Iris pigment epithelial cell (primary cell): ENCODE measurements at places on chromosomes 7 and 10.

DNA sequence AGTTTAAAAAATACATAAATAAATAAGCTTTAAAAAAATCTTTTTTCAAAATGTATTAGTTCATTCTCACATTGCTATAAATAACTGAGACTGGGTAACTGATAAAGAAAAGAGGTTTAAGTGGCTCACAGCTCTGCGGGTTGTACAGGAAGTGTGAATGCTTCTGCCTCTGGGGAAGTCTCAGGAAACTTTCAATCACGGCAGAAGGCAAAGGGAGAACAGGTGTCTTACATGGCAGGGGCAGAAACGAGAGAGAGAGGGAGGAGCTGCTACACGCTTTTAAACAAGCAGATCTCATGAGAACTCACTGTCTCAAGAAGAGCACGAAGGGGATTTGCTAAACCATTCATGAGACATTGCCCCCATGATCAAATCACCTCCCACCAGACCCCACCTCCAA, 114.6 kb downstream of the DNAJC1 start:
- DNase-seq: no peak

DNA sequence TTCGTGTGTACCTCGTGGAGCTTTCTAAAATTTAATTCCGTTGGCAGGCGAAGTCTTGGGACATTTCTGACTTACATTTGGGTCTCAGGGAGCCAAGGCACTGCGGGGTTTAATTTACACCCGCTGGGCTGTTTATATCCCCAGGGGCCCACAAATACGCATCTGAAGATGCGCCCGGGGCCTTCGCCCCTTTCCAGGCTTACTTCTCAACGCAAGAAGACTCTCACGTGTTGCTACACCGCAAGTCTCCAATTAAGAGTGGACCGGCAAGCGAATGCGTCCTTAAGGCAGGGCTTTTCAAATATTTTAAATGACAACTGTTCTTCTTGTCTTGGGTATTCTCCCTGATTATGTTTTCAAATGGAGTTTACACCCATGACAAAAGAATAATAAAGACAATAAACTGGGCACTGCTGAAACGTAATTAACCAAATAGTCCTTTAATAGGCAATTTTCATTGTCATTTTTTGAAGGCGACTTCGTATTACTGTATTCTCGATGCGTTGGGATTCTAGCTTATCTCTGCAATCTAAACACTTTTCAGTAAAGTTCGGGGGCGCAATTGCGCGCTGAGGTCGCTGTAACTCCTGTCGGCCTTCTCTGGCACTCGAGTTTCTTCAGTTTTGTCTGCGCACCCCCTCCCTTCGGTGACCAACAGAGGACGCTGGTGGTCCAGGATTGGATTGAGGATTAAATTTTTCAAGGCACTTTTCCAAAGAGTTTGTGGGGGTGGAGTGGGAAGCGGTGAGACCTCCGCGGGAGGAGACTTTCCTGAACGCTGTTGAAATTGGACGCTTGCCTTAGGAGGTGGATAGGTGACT, 837 bp upstream of the IGFBP3 start:
- DNase-seq: peak; percentile 81

DNA sequence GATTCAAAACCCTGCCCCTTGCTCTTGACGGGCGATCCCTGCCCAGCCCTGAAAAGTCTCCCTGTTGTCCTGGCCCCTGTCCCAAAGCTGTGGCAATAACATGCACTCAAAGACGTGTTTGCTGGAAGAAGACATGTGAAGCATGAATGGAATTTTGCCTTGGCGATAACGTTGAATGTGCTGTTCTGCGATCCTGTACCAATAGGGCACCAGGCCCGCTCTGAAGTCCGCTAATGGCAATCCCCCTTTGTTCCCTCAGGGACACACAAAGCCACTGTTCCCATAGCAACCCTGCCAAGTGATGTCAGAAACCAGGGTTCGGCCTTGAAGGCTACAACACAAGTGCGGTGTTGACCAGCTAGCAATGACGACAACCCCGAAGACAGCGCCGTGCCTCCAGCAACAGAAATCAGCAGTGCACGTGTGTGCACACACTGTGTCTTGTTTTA, 284.6 kb downstream of the KLF6 start:
- peak; percentile 98 for DNase-seq

GRCh38 chr7:120609136-120609753, 248.7 kb downstream of the TSPAN12 start:
- no peak for DNase-seq

GRCh38 chr10:79106256-79107050, 37.7 kb downstream of the ZMIZ1 start:
- DNase-seq: no peak

DNA sequence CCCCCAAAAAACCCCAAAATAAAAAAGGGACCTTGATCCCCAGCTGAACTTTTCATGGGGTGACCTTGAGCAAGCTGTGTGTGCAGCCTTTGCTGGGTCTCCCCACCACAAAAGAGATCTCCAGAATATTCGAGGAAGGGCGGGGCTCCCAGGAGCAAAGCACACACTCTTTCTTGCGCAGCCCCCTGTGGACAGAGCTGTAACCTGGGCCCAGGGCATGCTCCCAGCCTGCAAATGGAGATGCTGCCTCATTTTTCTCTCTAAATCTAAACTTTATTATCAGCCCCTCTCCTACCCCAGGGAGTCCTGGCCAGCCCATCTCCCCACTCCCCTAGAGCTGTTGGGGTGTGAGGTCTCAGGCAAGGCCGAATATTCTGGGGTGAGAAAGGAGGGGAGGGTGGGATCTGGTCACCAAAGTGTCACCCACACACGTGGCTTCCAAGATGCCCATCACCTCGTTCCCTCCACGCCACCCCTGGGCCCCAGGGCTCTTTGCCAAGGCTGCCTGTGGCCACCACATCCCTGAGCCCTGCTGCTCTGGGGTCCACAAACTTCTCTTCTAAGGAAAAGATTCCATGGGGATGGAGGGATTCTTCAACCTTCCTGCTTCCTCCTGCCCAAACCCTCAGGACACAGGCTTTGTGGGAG, 1.7 kb upstream of the CALML3 start:
- DNase-seq: no peak

GRCh38 chr7:71746006-71746405, 614.1 kb downstream of the GALNT17 start:
- DNase-seq: no peak

- DNase-seq: no peak
These were observed 95.3 kb upstream of the ADO start for GRCh38 chr10:62709200-62709599.

GRCh38 chr10:2246747-2247146, 509.4 kb upstream of the ADARB2 start:
- no peak for DNase-seq

- peak; percentile 63 for DNase-seq
These were observed 9.9 kb downstream of the AIFM2 start for GRCh38 chr10:70122742-70123141.

DNA sequence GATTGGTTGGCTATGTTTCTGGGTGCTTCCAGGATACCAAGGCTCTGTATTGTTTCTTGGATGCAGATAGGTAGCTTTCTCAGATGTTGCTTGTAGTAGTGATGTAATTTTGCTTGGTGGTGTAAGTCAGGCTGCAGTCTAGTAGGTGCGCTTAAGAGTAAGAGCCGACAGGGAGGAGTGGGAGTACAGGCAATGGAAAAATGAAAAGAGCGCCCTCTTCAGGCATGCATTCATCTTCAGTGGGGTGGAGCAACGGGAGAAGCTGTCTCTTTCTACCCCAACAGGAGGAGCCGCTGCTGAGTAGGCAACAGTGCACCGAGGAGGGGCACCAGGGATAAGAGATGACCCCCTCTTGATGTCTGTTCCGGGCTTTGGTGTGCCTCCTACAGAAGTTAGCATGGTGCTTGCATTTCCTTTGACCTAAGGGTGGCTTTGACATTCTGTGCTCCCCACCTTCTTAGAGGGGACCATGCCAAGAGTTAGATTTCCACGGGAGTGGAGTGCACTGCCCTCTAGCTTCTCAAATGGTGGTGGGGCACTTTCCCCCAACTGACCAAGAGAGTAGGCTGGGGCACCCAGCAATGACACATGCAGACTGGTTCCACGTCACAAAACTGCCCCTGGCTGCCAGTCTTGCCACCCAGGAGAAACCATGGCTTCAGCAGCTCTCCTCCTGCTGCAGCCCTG, 56.1 kb downstream of the ZNF783 start:
- no peak for DNase-seq

- DNase-seq: peak; percentile 46
These were observed 22.5 kb downstream of the ST8SIA6 start for GRCh38 chr10:17431871-17432311.

- no peak for DNase-seq
These were observed 165.9 kb upstream of the SH2B2 start for GRCh38 chr7:102120666-102121195.

DNA sequence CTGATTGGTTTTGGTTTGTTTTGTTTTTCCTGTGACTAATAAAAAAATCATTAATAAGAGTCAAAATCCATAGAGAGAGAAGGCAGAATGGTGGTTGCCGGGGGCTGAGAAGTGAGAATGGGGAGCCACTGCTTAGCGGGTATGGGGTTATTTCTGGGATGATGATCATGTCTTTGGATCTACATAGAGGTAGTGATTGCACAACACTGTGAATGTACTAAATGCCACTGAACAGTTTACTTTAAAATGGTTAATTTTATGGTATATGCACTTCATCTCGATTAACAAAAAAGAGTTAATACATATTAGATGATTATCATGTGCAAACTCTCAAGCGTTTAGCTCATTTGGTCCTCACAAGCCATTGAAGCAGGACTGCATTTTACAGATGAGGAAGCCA, 342.9 kb downstream of the ELMO1 start:
- DNase-seq: no peak

GRCh38 chr7:100676501-100677306, 3.2 kb downstream of the GNB2 start:
- no peak for DNase-seq

DNA sequence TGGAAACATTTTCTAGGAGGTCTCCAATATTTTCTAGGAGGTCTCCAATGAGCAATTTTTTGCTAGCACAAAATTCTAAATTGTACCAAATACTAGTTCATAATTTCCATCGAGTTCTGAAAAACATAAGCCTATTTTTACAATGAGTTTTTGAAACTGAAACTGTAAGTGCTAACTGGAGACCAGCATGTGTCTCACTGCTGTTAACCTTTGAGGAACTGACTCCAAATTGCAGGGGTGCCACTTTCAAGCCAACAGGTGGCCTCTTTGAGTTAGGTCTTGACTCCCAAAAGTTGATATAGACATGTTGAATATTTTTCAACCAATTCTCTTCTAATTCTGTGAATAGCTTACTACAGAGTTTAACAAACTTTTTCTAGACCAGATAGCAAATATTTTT, 58.8 kb downstream of the CAV1 start:
- no peak for DNase-seq

DNA sequence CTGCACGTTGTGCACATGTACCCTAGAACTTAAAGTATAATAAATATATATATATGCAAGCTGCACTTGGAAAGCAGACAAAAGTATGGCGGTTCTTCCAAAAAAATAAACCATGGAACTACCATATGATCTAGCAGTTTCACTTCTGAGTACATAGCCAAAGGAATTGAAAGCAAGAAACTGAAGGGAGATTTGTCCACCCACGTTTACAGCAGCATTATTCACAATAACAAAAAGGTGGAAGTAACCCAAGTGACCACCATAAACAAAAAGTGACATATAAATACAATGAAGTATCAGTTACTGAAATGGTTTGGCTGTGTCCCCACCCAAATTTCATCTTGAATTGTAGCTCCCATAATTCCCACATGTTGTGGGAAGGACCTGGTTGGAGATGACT, 525.3 kb upstream of the CELF2 start:
- no peak for DNase-seq

DNA sequence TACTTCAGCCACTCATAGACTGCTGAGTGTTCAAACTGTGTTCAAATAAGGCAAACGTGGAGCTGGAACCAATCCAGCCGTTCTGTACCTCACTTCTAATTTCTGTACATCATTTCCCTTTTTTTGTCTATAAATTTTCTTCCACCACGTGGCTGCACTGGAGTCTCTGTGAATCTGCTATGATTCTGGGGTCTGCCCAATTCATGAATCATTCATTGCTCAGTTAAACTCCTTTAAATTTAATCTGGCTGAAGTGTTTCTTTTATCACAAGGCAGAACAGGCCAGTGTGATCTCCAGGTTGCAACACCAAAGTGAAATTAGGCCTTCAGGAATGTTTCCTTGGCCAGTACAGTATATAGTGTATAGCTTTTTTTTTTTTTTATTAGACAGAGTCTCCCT, 53.5 kb downstream of the DNAJC12 start:
- DNase-seq: peak; percentile 70

DNA sequence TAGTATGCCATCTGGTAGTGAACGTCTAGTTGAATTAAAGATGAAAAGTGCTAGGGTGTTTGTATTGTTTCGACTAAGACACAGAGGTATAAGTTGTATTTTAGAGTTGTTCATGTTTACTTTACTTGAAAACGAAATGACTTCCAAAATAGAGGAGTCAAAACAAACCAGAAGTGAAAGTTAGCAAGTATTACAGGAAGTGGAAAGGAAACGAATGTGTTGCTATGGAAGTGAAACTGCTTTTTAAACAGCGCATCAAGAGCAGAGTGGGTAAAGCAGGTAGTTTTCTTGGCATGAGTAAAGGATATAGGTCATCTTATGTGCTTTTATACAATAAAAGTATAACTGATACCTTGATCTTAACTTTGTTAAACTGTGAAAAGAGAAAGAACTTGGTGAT, 20.0 kb upstream of the GALNTL5 start:
- no peak for DNase-seq

DNA sequence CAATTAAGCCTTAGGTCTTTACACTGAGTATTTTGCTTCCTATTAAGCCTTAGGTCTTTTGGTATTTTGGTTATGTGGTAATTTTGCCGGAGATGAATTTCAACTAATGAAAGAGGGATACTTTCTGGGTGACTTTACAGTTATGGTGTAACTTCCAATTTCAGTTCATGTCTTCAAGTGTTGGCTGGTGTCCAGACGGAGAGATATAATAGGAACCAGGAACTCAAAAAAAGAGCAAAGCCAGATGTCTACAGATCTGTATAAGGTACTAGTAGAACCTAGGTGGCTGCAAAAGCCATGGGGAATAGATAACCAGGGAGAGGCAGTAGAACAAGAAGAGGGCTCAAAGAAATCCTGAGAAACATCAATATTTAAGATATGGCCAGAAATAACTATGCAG, 12.3 kb downstream of the ERCC6 start:
- DNase-seq: peak; percentile 64

DNA sequence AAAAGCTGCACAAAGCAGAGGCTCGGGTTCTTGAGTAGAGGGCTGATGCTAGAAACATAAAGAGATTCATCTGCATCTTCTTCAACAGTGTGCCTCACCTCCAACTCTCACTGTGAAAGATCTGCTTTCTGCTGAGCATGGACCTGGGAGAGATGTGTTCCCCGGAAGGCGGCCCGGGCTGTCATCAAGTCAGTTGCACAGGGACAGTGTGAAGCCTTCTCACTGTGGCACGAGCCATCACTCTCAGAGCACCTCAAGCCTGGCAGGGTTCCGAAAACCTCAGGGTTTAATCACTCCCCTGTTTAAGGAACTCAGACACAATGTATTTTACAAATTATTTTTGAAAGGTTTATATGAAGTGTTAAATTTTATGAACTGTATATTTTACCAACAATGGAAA, 98.7 kb downstream of the RBM20 start:
- DNase-seq: no peak
